ENCODE measurements at places on chromosomes 11 and 22.

- DNase-seq: no peak
Observed at GRCh38 chr22:20406686-20407408, 12.9 kb downstream of the ZNF74 start.

DNA sequence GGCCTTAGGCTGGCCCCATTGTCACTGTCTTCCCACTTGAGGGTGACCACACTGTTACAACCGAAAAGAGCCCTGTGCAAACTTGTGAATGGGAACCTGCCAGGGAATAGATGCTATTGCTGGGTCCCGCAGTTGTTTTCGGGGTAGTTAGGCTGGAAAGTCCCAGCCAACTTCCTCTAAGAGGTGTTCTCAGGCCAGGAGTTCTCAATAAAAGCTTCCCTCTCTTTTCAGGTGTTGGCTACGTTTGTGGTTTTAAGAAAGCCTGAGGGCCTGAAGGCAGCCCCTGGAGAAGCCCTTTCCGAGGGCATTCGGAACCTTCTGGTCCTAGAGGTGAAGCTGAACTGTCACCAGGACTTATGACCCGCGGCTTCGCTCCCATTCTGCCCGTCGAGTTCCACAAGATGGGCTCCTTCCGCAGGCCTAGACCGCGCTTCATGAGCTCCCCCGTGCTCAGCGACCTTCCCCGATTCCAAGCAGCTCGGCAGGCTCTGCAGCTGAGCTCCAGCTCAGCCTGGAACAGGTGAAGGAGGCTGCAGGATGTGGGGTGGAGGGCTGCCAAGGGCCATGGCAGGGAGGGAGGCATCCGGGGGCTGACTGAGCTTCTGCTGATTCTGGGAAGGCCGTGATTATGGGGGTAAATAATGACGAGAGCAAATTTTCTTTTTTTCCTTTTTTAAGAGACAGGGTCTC lies 104.8 kb downstream of the PRR5L start:
- DNase-seq: no peak

- DNase-seq: no peak
Observed at GRCh38 chr11:102230911-102231310, 86.4 kb upstream of the BIRC3 start.

GRCh38 chr11:126313826-126314225 lies 10.0 kb downstream of the DCPS start:
- no peak for DNase-seq

Measured in NAMALWA (cell line).